ENCODE measurements at places on chromosomes 7 and 10.

- DNase-seq: no peak
Observed at GRCh38 chr7:2926120-2926895, 82.2 kb upstream of the GNA12 start.

DNA sequence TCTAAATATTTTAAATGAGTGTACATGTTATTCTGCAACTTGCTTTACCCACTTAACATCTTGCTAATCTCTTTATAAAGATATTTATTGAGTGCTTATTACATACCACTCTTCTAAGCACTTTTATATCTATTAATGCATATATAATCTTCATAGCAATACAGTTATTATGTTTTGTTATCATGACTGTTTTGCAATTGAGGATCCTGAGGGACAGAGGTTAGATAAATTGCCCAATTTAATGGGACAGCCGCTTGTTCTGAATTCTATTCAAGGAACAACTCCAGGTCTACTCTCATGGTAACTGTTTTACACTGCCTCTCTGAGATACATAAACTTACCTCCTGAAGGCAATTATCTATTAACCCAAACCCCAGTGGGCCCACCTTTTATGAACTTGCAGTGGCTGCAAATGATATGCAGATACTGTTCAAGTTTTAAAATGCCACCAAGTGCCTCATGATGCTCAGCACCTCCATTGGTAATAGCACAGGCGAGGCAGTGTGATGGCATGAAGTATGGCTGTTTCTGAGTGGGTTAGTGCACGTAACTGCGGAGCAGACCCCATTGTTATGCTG is 60.5 kb downstream of the PON1 start:
- no peak for DNase-seq

GRCh38 chr7:135672560-135673359 is 10.4 kb downstream of the STMP1 start:
- no peak for DNase-seq

- no peak for DNase-seq
Observed at GRCh38 chr7:139772115-139772514, 5.7 kb downstream of the HIPK2 start.

GRCh38 chr10:64518456-64518855 is 997.3 kb downstream of the REEP3 start:
- DNase-seq: no peak

GRCh38 chr10:92972066-92972870 is 88.3 kb upstream of the CYP26C1 start:
- DNase-seq: no peak

DNA sequence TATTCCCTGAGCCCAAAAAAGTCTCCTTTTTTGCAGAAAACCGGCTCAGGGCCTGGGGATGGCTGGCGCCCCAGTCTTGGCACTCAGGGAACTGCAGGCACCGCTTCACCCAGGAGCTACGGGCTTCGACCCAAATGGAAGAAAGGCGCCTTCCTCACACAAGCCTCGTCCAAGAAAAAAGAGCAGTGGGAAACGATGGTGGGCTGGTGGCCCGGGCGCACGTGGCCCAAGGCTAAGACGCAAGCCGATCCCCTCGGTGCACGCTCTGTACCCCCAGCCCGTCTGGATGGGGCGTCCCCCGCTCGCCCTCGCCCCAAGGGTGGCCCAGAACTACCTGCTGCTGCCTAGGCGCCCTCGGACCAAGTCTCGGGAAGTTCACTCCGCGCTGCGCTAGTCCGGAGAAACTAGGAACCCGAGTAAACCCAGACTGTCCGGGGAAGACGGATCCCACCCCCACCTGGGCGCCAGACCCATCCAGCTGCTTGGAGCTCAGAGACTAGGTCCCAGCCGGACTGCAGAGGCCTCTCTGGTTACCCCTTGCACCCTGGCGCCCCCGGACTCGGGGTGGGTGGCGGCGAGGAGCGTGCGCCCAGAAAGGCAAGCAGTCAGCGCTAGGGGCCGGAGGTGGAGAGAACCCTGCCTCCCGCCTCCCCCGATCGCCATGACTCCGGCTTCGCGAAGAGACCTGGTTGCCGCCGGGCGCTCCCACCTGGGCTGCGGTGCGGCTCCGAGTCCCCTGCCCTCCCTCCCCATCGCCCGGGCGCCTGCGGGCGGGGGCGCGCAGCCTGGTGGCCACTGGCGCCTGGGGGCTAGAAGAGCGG is 76.4 kb downstream of the CALN1 start:
- no peak for DNase-seq

DNA sequence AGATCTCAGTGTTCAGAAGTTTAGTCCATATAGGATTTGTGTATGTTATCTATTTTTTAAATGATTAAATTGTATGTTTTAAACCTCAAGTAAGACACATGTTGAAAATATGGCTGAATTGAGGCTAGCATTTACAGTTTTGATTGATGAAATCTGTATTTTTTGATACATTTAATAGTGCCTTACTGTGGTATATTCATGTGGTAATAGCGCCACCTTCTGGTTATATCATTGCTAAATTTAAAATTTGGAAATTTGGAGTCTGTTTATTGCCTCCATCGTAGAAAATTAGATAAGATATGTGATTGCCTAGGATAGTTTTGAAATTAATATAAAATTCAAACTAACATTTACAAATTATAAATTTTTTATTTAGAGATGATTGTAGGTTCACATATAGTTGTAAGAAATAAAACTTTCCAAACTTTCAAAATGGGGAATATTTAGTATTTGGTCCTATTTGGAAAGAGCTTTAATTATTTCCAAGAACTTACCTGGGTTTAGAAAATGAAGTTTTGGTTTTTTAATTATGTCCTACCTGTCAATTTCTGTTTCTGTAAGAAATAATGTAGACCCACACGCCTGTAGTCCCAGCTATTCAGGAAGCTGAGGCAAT is 19.1 kb upstream of the ARMS2 start:
- DNase-seq: no peak

DNA sequence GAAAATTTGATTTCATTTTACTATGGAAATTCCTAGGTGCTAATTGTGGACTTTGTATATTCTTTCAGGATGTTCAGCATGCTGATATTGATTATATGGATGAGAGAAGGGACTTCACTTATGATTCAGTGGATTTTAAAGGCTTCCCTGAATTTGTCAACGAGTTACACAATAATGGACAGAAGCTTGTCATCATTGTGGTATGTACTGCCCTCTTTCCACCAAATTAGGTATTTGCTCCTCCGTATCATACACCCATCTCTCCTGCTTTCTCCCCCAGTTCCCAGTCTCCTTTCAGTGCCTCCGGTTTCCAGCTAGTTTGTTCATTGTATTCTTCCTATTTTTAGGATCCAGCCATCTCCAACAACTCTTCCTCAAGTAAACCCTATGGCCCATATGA is 34.6 kb downstream of the MGAM start:
- no peak for DNase-seq

DNA sequence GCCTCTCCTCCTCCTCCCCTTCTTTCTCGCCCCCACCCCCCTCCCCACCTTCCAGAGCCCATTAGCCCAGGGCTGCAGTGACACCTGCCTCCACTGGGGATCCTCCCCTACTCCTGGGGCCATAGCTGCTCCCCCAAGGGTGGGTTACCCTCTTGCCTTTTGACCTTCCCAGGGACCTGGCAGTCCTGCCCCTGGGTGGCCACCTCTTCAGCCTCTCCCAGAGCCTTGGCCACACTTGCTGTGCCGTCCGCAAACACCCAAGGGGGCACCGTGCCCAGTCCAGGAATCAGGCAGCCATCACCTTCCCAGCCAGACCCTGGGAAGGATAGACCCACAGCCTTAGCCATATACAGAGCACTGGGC is 19.8 kb upstream of the CLDN4 start:
- DNase-seq: no peak

DNA sequence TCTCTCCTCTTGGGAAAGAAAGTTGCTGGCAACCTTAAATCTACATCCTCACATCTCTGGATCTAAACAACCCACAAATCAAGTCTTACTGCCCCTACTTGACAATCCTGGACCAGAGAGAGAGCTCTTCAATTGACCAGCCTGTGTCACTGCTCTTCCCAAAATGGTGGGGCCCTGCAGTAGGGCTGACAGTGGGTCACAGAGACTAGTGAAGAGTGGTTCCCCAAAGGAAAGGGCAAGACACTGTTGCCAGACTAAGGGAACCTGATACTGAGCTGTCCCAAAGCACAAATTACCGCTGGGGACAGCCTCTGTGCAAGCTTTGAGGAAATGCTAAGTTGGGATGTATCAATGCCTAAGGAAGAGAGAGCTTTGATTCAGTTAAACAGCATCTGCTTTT is 4.5 kb upstream of the GPRIN2 start:
- DNase-seq: no peak

GRCh38 chr10:24208661-24209431 is at the start of gene KIAA1217:
Gene KIAA1217, plus strand, starts transcription at chr10:24209138. Its CDS starts 56 bp downstream, at chr10:24209194.
- no peak for DNase-seq

GRCh38 chr7:114931656-114932011 is 9.7 kb downstream of the MDFIC start:
- DNase-seq: no peak

DNA sequence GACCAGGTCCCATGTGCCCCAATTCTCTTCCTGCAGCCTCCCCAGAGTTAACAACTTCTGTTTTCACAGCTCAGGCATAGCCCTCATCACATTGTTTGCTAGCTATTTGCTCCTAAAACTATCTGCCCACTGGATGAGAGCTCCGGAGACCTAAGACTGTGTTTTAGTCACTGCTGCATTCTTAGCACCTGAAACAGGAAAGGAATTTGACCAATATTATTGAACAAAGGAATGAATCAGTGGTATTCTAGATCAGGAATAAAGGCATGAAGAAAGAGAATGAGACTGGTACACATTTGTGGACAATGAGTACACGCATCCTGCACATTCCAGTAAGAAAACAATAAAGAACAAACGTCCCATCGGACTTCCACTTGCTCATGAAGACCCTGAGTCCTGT is 54.8 kb downstream of the PPP1R17 start:
- no peak for DNase-seq

DNA sequence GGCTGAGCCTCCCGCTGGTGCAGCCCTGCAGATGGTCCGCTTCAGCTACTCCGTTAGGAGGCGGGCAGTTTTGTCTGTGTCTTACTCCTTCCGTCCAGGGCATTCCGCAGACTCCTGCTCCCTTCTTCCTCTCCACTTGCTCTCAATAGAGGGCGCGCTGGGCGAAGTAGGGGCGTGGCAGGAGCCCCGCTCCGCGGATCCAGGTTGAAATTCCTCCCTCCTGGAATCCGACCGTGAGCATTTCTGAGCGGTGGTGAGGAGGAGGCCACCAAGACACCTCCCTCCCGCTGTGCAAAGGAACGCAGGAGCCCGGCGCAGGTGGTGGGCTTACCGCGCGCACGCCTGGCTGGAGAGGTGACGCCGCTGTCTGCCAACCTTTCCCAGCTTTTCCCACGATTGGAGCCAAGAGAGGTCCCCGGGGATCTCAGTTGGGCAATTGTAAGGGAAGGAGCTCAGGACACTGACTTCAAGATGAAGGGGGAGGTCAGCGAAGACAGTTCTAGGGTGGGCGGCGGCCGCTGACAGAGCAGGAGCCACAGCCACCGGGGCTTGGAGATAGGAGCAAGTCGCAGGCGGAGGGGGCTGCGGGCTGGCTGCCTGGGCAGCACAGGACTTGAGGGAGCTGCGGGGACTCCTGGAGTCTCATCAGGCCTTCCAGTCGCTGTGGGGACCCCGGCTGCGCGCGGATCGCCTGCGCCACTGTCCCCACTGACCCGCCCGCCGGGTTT is 1011.3 kb downstream of the XPNPEP1 start:
- no peak for DNase-seq

GRCh38 chr7:29105752-29106668 is 40.3 kb downstream of the CPVL start:
- DNase-seq: no peak

- no peak for DNase-seq
Observed at GRCh38 chr10:58672845-58673244, 160.2 kb downstream of the BICC1 start.

GRCh38 chr10:17475661-17476060 is 21.3 kb upstream of the ST8SIA6 start:
- DNase-seq: no peak

DNA sequence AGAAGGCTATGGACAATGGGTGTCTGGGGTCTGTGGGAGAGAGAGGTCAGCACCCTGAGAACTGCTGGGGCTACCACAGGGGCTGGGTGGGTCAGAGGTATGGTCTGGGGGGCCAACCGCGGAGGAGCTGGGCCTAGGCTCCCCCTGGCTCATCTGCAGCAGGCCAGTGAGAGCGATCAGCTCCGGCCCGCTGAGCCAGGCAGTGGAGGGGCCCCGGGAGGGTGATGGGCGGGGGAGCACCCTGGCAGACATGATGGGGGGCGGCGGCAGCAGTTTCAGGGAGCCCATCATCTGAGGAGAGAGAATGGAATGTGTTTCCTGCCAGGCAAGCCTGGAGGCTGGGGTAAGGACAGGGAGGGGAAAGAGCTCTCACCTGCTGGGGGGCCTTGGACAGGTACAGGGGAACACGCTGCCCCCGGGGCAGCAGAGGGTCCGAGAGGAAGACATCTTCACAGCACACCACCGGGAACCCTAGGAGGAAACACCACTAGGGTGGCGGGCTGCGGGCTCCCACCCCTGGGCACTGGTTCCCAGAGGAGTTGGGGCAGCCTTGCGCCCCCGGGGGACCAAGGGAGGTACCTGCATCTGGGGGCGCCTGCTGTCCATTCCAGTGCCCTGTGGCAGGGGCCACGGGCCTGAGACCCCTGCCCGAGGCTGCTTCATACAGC is 1.3 kb downstream of the SAP25 start:
- DNase-seq: no peak

GRCh38 chr7:7681936-7682329 is 36.5 kb downstream of the RPA3 start:
- DNase-seq: no peak

DNA sequence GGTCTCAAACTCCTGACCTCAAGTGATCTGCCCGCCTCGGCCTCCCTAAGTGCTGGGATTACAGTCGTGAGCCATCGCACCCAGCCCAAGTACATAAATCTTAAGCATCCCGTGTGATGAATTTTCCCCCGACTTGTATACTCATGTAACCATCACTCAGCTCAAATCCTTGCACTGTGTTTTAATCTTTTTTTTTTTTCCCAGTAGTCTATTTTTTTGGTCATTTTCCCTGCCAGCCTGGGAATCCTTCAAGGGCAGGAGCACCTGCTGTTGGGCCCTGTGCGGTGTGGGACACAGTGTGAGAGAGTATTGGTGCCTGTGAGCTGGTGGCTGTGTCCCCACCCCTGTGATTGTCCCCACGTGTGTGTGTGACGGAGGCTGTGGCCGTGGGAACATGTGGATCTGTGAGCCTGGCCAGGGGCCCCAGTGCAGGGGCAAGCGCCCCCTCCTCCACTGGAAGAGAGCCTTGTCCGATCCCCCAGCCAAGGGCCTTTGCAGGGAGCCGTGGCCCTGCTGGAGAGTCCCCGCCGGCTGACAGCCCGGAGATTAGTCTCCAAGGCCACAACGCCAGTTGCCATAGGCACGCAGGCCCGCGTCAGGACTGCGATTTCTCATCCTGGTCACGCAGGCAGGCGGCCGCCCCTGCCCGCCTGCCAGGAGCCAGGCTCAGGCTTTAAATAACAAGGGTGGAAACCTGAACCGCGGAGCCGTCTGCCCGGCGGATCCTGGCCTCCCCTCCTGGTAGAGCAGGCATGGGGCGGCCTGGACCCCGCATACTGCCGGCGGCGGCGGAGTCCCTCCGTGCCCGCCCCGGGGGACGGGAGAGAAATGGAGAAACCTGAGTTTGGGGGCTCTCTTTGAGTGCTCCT is 26.5 kb downstream of the GTF2IRD1 start:
- no peak for DNase-seq
